Chondrocyte (in vitro differentiated cells): ENCODE measurements at places on chromosomes 3 and 15. TPM values are rescaled to one million over a fixed set of nuclear protein-coding genes. Genes with fewer than 3 reads are reported as not detected.

DNA sequence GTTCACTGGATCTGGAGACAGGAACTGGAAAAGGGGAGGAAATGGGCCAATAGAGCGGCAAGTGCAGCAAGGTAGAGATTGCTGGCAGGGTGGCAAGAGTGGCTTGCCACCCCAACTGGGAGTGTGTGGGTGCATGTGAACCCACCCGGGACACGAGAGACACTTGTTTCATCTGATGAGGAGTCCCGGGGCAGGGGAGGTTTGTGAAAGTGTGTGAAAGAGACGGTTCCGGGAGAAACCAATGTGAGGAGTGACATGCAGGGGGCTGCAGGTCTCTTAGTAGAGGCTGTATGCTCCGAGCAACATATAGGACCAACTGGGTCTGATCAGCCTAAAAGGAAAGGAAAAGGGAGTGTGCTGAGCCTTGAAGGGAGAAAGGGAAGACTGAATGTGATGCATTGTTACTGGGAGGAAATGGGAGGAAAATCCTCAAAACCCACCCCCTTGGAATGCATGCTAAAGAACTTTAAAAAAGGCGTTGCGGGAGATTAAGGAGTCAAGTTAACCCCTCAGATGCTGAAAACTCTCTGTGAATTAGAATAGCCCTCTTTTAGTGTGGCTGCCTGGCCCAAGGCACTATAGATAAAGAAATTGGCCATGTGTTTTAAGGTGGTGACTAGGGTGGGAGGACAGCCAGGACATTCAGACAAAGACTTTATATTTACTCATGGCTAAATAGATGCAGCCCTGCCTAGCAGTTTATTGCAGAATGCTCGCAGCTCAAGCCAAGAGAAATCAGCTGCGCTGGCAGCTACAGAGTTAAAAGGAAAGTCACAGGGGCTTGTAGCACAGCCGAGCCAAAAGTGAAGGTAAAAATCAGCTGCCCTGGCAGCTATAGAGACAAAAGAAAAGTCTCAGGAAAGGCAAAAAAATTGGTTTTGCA is 9.1 kb upstream of the SLC9C1 start:
- DNase-seq: no peak

DNA sequence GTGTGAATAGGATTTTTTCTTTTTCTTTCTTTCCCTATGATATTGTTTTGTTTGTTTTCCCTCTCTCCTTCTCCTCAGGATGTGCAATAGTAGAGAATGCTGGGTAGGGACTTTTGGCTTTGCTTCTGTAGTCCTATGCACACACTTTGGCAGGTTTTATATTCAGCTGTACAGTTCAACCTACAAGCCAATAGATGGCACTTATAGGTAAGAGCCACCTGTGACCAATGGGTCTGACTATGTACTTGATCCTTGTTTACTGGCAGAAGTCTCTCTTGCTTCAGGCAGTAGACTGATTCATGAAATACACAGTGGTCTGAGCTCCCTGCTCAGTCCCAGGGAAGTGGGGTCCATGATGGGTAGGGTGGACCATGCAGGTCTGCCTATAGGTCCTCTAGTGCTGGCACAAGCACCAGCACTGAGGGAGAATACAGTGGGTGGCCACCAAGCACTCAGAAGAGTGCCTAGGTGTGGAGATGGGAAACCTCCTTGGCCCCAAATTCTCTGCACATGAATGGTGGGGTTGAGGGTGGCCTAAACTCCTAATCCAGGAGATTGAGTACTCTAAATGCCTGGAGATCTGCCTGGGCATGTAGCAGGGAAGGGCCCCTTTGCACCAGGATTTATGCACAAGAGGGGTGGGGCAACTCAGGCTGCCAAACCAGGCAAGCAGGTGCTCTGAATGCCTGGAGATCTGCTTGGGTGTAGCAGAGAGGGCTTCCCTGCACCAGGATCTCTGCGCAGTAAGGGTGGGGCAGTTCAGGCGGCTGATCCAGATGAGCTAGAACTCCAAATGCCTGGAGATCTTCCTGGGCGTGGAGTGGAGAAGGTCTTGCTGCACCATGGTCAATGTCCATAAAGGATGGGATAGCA is 176.1 kb downstream of the DOCK3 start:
- DNase-seq: no peak

DNA sequence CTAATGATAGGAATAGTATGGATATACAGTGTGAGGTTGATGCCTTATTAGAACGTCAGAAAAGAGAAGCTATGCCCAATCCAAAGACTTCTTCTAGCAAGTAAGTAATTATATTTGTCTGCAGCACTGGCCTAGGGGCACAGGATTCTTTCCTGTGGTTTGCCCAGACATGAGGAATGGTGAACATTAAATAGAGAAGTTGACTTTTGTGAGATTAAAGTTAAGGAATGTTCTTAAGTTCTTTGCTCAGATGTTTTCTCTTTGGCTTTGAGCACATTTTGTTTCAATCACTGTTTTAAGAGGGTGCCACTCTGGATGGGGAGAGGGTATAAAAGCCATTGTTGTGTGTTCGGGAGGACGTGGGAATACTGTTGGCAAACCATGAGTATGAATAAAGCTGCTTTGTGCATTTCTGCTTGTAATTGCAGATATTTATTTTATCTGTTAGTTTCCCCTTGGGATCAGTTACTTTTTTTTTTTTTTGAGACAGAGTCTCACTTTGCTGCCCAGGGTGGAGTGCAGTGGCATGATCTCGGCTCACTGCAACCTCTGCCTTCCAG is 8.3 kb downstream of the KIF23 start:
- DNase-seq: no peak

GRCh38 chr3:66113542-66113941 is 74.8 kb upstream of the MAGI1 start:
- DNase-seq: no peak

DNA sequence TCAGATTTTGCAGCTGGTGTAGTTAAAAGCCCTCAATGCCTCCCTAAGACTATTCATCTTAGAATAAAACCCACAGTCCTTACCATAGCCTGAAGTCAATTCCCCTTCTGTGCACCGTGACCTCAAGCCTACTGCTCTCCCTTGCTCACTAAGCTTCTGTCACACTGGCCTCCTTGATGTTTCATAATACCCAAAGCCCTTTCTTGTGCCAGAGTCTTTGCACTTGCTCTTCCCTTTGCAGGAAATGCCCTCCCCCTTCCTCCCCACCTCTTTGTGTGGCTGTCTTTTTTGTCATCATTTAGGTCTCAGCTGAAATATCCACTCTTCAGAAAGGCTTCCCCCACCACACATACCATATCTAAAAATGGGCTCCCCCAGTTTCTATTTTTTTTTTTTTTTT is 4.2 kb upstream of the PLEKHO2 start:
- no peak for DNase-seq

GRCh38 chr15:81940467-81941451 is 105.1 kb downstream of the MEX3B start:
- no peak for DNase-seq

GRCh38 chr3:186526256-186526606 is 17.9 kb downstream of the CRYGS start:
- no peak for DNase-seq

DNA sequence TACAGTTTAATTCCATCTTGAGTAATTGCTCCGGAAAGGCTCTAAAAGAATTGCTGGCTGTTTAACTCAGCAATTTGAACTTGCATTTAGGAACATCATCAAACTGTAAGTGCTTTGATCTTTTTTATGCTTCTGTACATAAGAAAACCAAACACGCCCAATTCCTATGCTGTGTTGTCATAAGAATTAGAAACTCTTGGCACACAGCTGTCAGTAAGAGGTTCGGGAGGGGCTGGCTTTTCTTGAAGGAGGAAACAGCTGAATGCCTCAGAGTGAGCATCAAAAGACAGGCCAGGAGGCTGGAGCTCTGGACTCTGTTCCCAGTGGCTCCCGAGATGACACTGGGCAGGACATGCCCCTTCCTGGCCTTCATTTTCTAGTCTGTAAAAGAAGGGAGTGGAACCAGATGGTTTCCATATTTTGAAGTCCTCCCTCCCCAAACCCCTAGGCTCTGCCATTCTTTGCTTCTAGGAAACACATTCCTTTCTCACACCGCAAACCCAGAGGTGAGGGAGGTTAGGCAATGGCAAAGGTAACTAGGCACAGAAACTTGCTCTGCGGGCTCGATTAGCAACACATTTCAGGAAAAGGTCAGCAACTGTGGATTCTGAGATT is 73.7 kb upstream of the DLG1 start:
- no peak for DNase-seq

DNA sequence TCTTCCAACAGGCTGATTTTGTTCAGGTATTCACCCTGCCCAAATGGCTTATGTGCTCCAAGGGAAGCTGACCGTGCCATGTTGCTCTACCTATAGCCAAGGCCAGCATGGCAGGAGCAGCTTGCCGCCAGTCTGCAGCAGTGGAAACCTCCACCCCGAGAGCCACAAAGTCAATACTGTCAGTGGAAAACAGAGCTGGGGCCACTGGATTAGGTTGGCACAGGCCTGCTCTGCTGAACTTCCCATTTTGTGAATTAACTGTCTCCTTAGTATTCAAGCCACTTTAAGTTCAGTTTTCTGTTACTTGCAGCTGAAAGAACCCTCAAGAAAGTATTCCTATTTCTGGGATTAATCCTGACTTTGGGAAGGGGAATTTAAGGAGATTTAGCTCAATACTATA is 63.8 kb upstream of the XCR1 start:
- DNase-seq: no peak

- DNase-seq: no peak
These were observed 232.1 kb downstream of the NECTIN3 start for GRCh38 chr3:111303760-111304159.

DNA sequence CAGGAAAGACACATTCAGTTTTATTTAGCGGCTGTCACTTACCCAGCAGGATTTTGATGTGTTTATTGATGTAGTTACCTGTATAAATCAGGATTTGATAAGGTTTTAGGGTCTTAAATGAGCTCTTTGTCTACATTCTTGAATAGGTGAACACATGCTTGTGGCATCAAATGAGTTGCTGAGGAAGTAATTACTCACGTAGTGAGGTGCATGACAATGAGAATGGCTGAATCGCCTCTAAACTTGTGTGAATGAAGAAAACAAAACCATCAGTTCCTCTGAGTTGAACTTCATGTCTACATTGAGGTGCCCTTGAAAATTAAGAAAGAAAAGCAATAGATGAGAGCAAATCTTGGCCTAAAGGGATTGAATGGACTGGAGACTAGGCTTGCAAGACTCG is 245.6 kb upstream of the SATB1 start:
- DNase-seq: no peak

GRCh38 chr3:154718053-154718452 is 288.1 kb upstream of the GPR149 start:
- no peak for DNase-seq

GRCh38 chr3:45321607-45322391 is 66.6 kb upstream of the LARS2 start:
- no peak for DNase-seq

DNA sequence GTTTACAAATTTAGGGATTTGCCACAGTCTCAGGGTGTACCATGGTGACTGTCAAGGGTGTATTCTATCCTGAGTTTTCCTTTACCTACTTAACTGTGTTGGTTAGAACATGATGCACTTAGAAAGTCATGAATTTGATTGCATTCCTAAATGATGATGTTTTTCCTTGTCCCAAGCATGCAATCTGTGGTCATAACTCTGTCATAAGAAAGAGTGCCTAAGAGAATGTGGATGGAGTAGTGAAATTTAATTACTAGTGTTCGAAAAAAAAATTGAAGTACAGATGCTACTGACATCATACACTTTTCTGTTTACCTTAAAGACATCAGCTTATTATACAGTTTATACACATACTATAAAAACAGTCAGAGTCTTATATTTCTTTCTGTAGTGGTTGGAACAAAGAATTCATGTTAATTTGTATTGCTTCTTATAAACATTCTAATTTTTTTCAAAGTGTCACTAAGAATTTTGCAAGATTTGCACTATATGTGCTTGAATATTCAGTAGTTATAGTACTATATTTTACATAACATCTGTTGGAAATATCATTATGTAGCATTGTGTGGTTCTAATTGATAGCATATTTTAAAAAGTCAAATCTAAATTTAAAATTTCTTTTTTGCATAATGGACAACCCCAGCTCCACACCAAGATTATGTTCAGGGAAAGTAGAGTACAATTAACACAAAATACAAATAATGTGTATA is 231.3 kb upstream of the KCNMB2 start:
- DNase-seq: no peak

GRCh38 chr15:84828086-84828908 is 11.1 kb downstream of the ALPK3 start:
- no peak for DNase-seq

- no peak for DNase-seq
These were observed 389 bp downstream of the ARPC4 start for GRCh38 chr3:9793161-9793781.

DNA sequence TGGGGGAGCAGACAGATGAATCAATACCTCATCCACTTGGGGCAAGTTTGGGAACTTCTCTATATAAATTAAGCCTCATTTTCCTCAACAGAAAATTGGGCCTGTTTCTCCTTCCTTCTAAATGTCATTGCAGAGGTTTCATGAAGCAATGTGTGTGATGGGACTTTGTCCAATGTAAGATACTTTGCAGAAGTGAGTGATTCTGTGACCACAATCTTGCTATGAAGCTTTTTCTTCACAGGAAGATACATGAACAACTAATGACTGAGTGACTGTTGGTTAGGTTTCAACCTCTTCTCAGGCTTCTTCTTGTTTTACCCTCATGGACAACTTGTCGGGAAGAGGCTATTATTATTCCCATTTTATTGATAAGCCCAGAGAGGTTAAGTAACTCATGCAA is 11.0 kb downstream of the TMEM45A start:
- no peak for DNase-seq

DNA sequence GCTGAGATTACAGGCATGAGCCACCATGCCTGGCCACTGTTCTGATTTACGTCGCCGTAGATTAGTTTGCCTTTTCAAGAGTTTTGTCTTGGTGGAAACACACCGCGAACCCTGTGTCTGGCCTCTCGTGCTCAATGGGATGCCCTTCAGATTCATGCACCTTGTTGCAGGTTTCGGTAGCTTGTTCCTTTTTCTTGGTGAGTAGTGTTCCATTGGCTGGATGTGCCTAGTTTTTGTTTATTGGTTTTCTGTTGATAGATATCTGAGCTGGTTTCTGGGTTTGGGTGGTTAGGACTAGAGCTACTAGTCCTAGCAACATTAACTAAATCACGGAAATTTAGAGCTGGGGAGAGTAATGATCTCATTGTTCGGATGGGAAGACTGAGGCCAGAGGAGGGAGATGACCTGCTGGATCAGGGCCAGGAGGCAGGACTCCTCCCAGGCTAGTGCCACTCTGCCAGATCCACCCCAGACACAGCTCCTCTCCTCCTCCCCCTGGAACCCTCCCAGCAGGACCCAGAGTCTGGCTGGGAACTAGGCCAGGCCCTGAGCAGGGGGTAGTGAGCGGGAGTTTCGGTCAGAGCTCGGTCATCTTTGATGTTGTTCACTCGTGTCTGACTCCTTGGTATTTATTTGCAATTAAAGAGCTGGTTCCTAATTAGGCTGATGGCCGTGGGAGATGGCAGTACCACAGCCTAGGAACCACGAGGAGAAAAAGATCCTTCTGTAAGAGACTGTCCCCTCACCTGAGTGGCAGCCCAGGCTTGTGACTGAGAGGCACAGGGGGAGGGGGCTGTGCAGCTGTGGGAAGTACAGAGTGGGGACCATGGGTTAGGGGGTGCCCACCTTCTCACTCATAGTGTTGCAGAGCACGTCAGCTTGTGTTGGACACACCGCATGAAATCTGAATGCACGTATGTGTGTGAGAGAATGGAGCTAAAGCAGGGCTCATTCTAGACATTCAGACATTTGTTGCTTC is 73.4 kb downstream of the SMAD6 start:
- DNase-seq: peak; percentile 75

FBXO40 gene
- 0.08 TPM in 1 of 3 replicates, not detected in the others for total RNA-seq

GNAT1 gene
- not detected in 3 replicates for total RNA-seq

MOBP gene
- not detected in 3 replicates for total RNA-seq

GOLGA6D gene
- total RNA-seq: 0.15 TPM in 1 of 3 replicates, not detected in the others

HTR3E gene
- not detected in 3 replicates for total RNA-seq

ADCY5 gene
- total RNA-seq: 8.0 to 28.6 TPM (median 10.5 TPM) in 3 replicates

ROBO1 gene
- 43.7 to 67.2 TPM (median 47.1 TPM) in 3 replicates for total RNA-seq

GABRR3 gene
- total RNA-seq: not detected in 3 replicates

C15orf62 gene
- 0.12 TPM in 1 of 3 replicates, not detected in the others for total RNA-seq
